ENCODE measurements at places on chromosomes 4 and X. TPM values are rescaled to one million over a fixed set of nuclear protein-coding genes. Genes with fewer than 3 reads are reported as not detected.
A peak's percentile ranks its signal among the peaks of the same experiment; 100 is the strongest.

Gene CENPVL2
- total RNA-seq: not detected

GRCh38 chr4:112517067-112517634, 1.2 kb upstream of the NEUROG2 start:
- DNase-seq: peak; percentile 56

Gene RBM10
- total RNA-seq: 72.1 TPM

DNA sequence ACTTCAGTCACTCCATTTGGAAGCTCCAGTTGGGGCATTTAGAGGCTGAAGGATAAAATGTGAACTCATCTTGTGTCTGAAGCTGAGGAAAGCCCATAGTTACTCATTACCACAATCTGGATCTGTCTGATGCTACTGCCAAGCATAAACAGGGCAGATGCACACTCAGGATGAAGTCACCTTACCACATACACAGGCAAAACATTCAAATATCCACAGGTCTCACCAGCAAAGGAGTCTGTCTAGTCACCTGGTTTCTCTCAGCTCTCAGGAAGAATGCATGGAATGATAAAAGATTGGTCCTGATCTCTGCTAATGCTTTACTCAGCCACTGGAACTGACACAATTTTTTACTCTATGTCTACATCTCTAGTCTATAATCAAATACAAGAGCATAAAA, 13.0 kb upstream of the ODAPH start:
- DNase-seq: no peak

GRCh38 chr4:115215935-115216334, 102.5 kb upstream of the NDST4 start:
- no peak for DNase-seq

Gene MAGEE2
- total RNA-seq: not detected

DNA sequence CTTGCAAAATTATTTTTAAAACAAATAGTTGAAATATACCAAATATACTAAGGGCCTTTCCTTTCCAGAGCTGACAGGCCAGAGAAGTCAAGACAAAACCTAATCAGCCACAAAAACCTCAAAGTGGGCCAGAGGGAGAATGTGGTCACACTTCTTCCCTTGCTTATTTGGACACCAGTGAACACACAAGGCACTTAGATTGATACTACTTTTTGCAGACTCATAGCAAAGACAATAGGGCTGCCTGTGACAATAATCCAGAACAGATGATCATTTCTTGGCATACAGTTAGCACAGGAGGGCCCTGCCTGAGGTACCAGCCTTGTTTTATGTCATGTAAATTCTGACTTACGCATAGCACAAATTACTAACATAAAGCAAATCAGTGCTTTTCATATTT, 215.7 kb upstream of the NEIL3 start:
- DNase-seq: no peak

DNA sequence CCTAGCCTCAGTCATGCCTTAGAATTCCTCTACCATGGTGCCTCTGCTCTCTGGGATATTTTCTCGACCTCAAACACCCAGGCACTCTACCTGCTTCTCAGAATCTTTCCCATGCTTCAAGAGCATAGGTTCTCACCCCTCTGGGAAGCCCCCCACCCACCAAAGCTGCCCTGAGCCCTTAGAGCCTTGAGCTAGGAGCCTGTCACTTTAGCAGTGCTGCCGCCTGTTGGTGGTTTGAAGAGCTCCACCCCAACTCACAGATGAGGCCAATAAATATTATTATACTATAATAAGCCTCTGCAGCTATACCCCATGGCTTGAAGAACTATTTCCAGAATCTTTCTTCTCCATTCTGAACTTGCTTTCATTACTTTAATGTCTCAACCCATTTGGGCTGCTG, 109.7 kb downstream of the RTL5 start:
- DNase-seq: peak; percentile 40

DNA sequence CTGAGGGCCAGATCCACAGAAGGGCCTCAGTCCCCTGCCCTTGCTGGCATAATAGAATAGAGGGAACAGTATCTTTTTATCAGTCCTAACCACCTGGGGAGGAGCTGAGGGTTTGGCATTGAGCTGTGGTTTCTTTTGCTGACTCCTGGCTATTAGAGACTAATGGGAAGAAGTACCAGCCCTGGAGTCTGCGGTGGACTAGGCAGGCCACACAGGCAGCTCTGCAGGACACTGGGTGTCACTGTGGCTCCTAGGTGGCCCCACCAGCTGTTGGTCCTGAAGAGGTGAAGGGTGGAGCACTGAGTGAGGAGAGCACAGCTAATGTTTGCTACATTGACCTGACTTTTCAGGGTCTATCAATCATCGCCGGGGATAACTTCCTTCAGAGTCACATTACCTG, 52.8 kb upstream of the GPC4 start:
- no peak for DNase-seq

Gene ZCCHC18
- total RNA-seq: 1.0 TPM
